Activated CD4-positive, alpha-beta memory T cell treated with anti-CD3 and anti-CD28 coated beads, Interleukin-2, amount 10 ng/mL, durations not matched to agents 7 days and 5 days (primary cell): ENCODE measurements at places on chromosomes 13 and 19. TPM values are rescaled to one million over a fixed set of nuclear protein-coding genes. Genes with fewer than 3 reads are reported as not detected.

- DNase-seq: no peak
Measured at GRCh38 chr13:113848020-113848419, 15.9 kb downstream of the GAS6 start.

- DNase-seq: no peak
Measured at GRCh38 chr19:29129148-29129547, 83.8 kb downstream of the UQCRFS1 start.

DNA sequence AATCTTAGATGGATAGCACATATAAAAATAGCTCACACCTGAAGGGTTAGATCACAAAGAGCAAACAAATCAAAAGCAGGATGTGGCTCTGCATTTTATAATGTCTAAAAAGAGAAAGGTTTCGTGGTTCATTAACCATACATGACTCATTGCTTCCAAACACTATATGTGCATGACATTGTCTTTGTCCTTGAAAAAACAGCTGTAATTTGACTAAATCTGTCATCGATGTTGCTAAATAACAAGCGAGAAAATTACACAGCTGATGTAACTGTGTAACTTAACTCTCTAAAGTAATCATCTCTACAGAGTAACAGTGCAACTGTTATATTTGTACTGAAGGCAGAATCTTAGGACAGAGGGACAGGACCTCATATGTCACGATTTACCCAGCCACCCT lies 383.1 kb upstream of the GPC6 start:
- DNase-seq: no peak

CACNG8 gene
- 0.05 TPM for total RNA-seq

- no peak for DNase-seq
Measured at GRCh38 chr13:50208826-50209335, 193.6 kb downstream of the KCNRG start.
